ENCODE measurements at places on chromosomes 5 and 9. TPM values are rescaled to one million over a fixed set of nuclear protein-coding genes. Genes with fewer than 3 reads are reported as not detected.

BARHL1 gene
- total RNA-seq: not detected

GABRA6 gene
- not detected for total RNA-seq

BHMT gene
- total RNA-seq: not detected

ORM2 gene
- not detected for total RNA-seq

LECT2 gene
- total RNA-seq: not detected

GABRG2 gene
- not detected for total RNA-seq

MYO10 gene
- total RNA-seq: 42.2 TPM

NPR3 gene
- total RNA-seq: 20.7 TPM

SPATA9 gene
- not detected for total RNA-seq

CARTPT gene
- total RNA-seq: not detected

Data from A549 treated with GW870086 at 1 μM for 4 hours (cell line).